ENCODE measurements at places on chromosomes 12 and 14. TPM values are rescaled to one million over a fixed set of nuclear protein-coding genes. Genes with fewer than 3 reads are reported as not detected.

KRT83 gene
- total RNA-seq, result not detected

COX8C gene
- total RNA-seq, result not detected

SYCP3 gene
- total RNA-seq, result not detected

DNA sequence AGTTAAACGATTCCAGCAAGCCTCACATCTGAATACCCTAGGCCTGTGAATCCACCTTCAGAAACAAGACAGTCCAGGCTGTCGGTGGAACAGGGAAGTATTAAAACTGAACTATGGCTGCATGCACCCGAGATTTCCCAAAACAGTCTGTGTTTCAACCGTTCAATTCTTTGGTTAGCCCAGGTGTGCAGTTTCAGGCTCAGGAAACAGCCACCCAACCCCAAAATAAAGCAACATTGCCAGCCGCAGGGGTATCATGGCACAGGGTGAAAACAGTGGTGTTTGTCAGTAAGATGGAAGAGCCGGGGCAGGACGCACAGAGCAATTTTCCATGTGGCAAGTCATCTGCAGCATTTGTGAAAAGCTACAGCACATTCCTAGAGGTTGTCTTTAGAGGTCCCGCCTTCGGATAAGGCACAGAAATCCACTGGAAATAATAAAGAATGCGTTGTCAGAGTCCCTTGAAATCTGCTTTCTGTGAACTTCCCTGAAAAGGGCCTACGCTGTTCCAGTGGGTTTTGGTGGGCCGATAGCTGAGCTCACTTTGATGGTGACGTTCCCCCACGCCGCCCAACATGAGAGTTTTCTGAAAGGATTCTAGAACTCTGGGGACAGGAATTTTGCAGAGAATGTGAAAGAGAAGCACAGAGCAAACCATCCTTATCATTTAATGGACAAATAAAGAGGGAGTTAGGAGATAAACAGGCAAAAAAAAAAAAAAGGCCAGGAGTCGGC, 84.9 kb downstream of the BCL11B start:
- peak; percentile 22 for DNase-seq

GRCh38 chr12:69392179-69392928, 32.8 kb downstream of the YEATS4 start:
- no peak for DNase-seq

- DNase-seq, result no peak
Observed at GRCh38 chr14:50733494-50733893, 65.4 kb upstream of the SAV1 start.
